ENCODE measurements at places on chromosomes 3 and 15.

DNA sequence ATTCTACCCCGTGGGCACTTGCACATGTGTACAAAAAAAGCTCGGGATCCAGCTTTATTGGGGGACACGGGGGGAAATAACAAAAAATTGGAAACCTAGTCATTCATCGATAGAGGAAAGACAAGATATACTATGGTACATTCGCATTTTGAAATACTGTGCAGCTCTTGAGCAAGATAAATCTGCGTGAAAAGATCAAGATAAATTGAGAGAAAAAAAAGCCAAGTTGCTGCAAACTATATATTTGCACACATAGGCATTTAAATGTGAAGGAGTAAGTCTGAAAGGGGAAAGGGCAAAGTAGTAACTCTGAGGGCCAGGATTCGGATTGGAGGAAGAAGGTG lies 620 bp upstream of the UBR1 start:
- DNase-seq = no peak

- no peak for DNase-seq
Observed at GRCh38 chr3:5250467-5251195, 63.1 kb downstream of the EDEM1 start.

GRCh38 chr3:131323014-131323413 lies 58.6 kb upstream of the NUDT16 start:
- DNase-seq = no peak

GRCh38 chr3:171236265-171237008 lies 209.9 kb upstream of the SLC2A2 start:
- DNase-seq = no peak

GRCh38 chr3:23275814-23276213 lies 72.7 kb downstream of the UBE2E2 start:
- DNase-seq = no peak

GRCh38 chr3:49839193-49839809 lies 17.1 kb downstream of the TRAIP start:
- DNase-seq = peak; percentile 83

- no peak for DNase-seq
Observed at GRCh38 chr15:67150023-67150860, 84.8 kb downstream of the SMAD3 start.

GRCh38 chr15:81752974-81753373 lies 292.8 kb downstream of the MEX3B start:
- DNase-seq = no peak

DNA sequence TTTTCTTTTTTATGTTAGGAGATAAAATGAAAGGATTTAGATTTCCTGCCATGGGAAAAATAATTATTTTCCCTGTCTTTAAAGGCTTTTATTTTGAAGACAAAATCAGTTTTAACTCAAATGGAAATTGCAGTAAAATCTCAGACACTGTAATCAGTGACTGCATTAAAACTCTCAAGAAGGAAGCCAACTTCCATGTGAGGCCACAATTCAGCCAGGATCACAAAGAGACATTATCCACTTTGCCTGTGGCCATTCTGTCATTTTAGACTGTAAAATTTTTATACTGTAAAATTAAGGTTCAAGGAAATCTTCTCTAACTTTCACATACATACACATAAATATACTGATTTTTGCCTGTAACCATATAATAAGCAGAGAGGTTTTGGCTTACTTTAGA lies 304.0 kb downstream of the TIGIT start:
- DNase-seq = no peak

- DNase-seq = no peak
Observed at GRCh38 chr3:10845001-10845761, 29.2 kb downstream of the SLC6A11 start.

GRCh38 chr3:62368705-62369475 lies 4.5 kb downstream of the FEZF2 start:
- DNase-seq = peak; percentile 70

DNA sequence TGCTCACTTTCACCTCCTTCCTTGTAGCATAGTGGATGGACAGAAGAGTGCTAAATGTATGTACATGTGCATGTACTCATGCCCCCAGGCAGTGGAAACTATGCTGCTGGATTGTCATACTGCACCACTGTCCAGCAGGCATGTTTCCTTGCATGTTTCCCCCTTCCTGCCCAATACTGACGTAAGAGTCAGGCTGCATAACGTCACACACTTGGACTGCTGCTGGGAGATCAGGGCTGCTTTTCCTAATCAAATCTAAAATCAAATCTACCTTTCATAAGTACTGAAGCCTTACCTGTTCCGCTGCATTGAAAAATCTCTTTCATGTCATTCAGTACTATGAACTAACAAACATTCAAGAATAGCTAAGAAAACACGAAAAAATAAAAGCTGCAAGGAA lies 67.9 kb upstream of the ROBO1 start:
- DNase-seq = no peak

DNA sequence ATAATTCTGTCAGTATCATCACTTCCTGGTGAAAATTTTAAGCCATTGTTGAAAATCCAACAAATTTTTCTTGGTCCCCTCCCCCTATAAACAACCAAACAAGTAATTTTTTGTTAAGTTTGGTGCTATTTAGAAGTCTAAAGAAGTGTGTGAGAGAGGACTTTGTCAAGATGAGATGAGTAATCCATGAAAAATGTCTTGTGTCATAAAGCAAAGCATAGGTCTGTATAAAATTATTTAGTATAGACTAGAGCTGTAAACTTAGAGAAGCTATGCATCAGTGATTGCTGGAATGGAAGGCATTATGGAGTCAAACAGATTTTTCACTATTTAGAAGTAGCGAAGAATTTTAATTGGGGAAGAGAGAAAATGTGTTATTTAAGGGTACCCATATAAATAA lies 31.4 kb downstream of the MAPK6 start:
- DNase-seq = no peak

DNA sequence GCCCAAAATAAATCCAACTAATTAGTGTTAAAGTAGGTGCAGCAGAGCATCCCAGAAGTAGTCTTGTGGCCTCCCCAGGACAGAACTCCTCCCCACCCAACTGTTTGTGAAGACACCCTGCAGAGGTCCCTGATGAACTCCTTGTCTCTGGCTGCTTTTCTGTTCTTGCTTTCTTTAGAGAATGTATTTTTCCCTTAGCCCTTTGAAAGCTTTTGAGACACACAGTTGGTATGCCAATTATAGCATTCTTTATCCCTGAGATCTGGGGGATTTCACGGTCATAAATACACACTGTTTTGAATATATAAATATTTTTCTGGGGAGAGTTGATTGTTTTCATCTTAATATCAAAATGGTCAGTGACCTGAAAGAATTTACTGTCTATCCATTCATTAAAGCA lies 9.8 kb downstream of the TFG start:
- DNase-seq = no peak

GRCh38 chr3:71341721-71342120 lies 241.8 kb downstream of the FOXP1 start:
- DNase-seq = no peak

DNA sequence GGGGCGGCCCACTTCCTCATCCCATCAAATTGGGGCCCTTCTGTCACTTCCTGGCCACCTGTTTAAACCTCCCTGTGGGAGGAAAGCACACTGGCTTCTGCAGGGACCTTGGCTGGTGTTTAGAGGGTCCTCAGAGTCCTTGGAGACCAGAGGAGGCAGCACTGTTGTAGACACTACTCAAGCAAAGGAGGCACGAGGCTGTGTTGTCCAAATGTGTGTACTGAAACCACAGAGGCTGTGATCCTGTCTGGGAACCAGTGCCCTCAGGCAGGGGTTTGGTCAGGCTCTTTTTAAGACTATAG lies 12.4 kb upstream of the SEC13 start:
- DNase-seq = no peak

DNA sequence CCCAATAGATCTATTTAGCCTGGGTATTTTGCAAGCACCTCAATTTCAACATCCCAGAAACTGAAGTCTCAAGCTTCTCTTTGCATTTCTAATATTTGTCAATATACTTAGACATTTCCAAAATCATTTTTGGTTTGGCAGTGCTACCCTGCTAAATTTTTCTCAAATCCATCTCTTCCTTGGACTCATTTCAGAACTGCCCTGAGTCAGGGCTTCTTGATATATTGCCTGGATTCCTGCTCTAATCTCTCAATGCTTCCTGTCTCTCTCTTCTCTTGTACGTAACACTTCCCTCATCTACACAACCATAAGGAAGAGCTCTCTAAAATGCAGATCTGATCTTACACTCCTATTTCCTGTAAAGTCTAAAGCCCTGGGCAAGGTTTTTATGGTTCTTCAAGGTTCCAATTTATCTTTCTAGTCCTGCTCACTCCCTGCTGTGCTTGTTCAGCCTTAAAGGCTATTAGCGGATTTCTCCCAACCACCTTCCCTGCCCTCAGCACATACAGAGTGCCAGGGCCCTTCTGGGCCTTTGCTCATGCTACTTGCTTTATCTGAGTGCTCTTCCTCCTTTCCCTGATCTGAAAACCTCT lies 53.0 kb upstream of the MME start:
- DNase-seq = no peak

GRCh38 chr3:195932418-195933043 lies 24.2 kb upstream of the TNK2 start:
- no peak for DNase-seq

GRCh38 chr15:92724144-92724543 lies 68.6 kb upstream of the FAM174B start:
- no peak for DNase-seq

GRCh38 chr15:41102854-41103253 lies 13.2 kb downstream of the INO80 start:
- no peak for DNase-seq

DNA sequence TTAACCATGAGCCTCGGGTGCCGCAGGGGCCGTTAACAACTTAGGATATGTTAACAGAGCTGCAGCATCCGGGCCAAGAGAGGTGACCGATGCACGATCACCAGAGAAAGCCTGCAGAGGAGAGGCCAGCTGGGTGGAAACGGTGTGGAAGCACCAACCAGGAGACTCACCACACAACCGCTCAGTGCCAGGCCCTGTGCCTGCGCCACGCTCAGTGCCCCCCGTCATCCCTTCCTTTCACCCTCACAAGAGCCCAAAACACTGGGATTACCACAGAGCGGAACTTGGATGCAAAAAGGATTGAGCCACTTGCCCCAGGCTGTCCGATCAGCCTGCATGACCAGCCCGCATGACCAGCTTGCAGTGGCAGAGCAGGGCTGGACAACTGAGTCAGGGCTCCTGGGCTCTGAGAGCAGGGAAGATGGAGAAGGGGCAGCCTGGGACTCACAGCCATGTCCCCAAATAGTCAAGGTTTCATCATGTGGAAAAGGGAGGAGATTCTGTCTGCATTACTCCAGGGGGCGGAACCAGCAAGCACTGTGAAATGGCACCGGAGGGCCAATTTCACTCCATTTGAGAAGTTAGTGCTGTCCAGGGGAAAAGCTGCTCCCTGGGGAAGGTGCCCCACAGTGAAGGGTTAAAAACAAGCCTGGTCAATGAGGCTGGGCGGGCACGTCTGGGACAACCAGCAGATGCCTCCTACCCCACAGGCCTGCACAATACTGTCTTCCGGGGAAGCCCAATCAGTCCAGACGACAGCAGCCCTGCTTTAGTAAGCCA lies 156.8 kb downstream of the ATP10A start:
- no peak for DNase-seq

DNA sequence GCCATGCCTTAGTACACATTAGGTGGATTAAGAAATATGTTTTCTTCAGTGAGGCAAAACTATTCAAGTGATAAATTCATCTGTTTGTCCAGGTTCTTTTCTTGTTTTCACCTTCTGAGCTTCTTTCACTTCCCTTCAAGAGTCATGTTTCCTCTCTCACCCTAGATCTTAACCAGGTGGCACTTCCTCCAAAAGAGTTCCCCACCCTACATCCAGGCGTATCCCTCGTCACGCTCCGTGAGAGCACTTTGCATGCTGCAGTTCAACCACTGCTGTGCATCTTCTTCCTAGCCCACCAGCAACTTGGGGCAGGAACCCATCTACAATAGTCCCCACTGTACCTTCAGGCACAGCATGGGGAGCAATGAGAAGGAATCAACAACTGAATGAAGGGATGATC lies 28.9 kb downstream of the OSBPL10 start:
- no peak for DNase-seq

DNA sequence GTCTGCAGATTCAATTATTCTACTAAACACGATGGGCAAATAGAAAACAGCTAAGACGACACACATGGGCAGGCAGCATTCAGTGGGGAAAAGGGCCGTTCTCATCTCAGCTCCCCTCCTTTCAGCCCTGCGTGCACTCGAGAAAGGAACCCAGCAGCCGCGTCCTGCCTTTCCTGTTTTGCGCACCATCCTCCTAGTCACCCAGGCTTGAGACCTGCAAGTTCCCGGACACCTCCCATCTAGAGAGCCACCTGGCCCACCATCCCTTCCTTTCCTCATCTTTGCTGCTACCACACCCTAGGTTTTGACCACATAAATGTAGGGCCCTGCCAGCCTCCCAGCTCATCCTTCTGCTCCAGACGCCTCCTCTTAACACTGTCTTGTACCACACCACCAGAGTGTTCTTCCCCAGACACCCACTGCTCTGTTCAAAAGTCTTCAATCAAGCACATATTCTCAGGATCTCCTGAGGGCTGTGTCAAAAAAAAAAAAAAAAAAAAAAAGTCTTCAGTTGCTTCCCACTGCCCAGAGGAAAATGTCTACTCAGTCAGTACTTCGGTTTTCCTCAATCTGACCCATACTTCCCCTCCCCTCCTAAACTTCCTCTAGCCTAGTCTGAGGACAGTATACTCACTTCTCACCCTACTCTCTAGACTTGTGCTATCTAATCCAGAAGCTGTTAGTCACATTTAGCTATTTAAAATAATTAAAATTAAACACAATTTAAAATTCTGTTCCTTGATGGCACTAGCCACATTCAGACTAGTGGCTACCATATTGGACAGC lies 182.0 kb downstream of the STT3B start:
- no peak for DNase-seq

DNA sequence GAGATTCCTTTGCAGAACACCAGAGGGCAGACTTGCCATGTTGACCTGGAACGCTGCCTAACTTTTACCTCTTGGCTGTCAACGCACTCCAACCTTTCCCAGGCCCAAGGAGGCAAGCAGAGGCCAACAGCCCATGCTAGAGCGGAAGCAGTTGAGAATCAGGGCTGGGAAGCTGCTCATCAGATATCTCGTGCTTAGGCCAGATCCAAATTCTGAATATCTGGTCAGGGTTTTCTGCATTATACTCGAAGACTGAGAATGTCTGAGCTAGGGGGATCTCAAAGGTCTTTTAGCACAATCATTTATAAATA lies 2.5 kb downstream of the XIRP1 start:
- DNase-seq = peak; percentile 63

DNA sequence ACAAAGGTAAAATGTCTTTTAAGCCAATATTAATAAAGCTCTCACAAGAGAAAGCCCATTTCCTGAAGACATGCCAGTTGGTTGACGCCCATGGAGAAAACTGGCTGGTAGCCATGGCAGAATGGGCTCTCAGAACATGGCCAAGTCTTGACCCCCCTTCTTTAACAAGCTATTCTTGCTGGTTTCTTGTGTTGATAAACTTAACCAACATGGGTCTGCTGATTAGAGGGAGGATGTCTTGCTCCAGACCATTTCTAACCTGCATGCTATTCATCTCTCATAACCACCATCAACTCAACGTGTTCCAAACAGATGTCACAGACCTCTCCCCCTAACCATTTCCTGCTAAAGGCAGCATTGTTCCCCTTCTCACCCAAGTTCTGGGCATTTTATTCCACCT lies 25.7 kb downstream of the NTRK3 start:
- DNase-seq = no peak

GRCh38 chr3:67031986-67032385 lies 33.9 kb downstream of the KBTBD8 start:
- DNase-seq = no peak

Data from glutamatergic neuron (in vitro differentiated cells).